ENCODE measurements at places on chromosomes 12 and 14.

- DNase-seq: peak; percentile 46
Observed at GRCh38 chr12:70692681-70693288, 55.6 kb upstream of the PTPRB start.

GRCh38 chr14:74507085-74507484 lies 13.5 kb downstream of the ISCA2 start:
- DNase-seq: no peak

GRCh38 chr14:36315159-36315853 lies 5.1 kb downstream of the MBIP start:
- no peak for DNase-seq

GRCh38 chr14:69573831-69574262 lies 824 bp downstream of the CCDC177 start:
- DNase-seq: peak; percentile 5

GRCh38 chr12:10689146-10689545 lies 15.3 kb upstream of the STYK1 start:
- DNase-seq: no peak

- peak; percentile 62 for DNase-seq
Observed at GRCh38 chr12:98352218-98352811, 163.1 kb upstream of the TMPO start.

GRCh38 chr12:15732341-15733061 lies 56.7 kb downstream of the EPS8 start:
- DNase-seq: peak; percentile 82

- DNase-seq: no peak
Observed at GRCh38 chr12:68203460-68203875, 22.1 kb downstream of the IL26 start.

DNA sequence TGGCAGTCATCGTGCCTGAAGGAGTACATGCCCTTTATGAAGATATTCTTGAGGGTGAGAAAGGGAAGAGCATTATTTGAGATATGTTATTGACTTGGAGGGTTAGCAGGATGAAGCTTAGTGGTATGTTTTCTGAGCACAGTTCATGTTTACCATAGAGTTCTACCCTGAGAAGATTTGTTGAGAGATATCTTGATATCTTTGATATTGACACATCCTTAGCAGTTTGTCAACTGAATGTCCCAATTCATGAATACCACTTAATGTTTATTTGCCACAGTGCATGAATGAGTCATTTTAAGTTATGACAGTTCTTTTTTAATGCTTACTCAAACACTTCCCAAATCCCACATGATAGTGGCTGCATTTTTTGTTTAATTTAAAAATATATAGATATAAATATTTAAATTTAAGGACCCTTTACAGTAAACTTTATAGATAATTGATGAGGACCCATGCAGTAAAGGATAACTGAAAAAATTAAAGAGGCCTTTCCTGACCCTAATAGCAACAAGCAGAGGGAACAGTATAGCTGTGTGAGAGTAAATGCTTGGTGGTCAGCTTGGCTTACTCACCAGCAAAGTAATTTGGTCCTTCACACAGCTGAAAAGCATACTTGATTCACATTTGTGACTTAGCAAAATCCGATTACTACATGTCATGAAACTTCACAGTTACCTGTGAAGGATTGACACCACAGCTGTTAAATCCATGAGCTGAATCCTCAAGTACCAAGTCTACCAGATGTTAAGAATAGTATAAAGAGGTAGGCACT lies 25.8 kb downstream of the SLC39A9 start:
- DNase-seq: peak; percentile 48

- DNase-seq: no peak
Observed at GRCh38 chr14:102471921-102472790, 37.4 kb downstream of the ANKRD9 start.

DNA sequence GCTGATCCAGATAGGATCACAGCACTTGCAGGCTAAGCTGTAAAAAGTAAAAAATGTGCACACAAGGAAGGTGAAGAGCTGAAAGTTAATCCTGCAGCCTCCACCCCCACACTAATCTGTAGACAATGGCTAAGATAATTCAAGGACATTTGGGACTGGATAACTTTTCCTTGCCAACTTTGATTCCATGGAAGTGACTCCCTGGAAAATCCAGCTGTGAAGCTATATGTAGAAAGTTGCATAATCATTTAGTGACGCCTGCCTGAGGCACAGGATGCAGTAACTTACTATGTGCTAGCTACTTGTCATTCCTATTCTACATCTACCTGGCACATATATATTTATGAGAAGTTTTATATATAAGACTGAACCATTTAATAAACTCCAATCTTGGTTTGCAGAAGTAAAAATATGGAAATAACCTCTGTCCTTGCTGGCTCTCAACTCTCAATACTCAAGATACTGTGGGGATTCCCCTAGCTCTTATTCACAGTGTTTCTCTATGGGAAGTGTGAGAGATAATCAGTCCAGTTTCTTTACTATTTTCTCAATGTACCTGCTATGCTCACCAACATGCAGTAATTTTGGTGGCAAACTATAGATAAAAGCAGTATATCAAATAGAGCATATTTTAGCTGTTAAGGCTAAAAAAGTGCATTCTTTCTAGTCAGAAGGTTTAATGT lies 14.8 kb downstream of the LDHB start:
- no peak for DNase-seq

DNA sequence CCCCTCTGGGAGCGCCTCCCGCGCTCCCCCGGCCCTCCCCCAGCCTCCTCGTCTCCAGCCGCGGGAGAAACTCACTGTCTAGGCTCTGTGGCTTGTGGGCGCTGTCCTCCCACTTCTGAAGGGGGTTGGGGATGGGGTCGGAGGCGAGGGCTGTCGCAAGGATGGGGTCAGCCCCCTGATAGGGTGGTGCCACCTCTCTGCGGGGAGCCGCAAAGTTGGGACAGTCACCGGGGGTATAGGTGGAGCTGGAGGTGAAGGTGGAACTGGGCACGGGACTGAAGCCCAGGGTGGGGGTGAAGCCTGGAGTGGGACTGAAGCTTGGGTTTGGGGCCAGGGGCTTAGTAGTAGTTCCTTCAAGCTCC lies 12.2 kb downstream of the TNFRSF1A start:
- DNase-seq: no peak

GRCh38 chr14:43408472-43408871 lies 1098.6 kb downstream of the FSCB start:
- DNase-seq: no peak

DNA sequence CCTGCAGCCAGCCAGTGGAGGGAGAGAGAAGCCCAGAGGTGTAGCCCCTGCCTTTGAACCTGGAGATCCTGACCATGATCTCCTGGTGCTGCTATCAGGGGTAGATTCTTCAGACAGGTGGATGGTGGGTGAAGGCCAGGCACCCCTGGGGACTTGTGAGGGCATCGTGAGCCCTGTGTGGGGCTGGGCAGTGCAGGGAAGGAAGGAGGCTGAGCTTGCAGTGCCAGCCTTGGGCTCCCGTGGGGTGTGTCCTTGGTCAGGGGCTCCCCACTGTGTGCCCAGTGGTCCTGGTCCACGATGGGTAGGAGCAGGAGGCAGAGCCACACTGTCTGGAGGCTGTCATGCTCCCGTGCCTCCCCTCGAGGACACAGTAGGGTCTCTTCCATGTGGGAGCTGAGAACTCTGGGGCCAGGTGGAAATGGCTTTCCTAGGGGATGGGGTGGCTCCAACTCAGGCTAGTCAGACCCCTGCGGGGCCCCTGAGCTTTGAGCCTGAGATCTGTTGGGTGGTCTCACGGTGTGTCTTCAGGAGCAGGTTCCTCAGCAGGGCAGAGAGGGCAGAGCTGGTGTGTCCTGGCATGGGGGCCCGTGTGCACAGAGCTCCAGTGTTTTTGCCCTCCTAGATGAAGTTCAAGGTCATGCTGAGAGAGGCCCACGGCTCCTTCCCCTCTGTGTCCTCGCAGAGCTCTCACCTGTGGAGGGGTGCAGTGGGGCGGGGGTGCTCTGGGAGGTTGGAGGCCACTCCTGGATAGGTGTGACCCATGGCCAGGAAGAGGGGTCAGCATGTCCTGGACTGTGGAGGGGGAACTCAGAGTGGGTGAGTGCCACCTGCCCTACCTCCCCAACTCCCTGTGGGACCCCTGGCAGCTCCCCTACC lies 25.0 kb downstream of the RTL1 start:
- DNase-seq: no peak

DNA sequence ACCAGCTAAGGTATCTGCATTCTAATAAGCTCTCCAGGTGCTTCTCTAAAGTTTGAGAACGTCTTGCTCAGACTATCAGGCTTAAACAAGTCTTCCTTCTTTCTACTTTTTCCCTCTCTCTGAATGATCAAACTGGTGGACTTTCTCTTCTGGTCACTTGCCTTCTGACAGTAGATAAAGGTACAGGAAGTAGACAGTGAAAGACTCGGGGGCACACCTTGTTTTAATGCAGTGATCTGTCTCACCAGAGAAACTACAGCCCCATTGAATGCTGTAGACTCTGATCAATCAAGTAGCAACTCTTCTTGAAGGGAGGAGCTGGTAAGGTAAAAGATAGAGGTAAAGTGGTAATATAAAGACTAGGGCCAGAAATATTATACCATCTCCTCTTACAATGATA lies 48.1 kb upstream of the ATXN7L3B start:
- DNase-seq: no peak

- DNase-seq: peak; percentile 37
Observed at GRCh38 chr14:75249251-75249957, 29.2 kb upstream of the FOS start.

DNA sequence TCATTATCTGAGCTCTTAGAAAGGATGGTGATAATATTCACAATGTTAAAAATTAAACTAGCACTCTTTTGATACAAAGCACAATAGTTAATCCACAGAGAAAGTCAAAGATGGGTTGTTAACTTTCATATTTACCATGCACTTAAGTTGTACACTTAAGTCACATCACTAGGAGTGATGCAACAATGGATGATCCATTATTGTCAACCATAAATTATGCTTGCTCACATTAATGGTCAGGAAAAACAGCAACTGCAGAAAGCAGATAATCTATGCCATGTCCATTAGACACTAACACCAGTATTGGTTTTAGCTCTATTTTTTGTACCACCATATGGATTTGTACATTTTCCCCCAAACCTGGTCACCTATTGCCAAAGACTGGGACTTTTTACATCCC lies 195.5 kb downstream of the FOXA1 start:
- no peak for DNase-seq

DNA sequence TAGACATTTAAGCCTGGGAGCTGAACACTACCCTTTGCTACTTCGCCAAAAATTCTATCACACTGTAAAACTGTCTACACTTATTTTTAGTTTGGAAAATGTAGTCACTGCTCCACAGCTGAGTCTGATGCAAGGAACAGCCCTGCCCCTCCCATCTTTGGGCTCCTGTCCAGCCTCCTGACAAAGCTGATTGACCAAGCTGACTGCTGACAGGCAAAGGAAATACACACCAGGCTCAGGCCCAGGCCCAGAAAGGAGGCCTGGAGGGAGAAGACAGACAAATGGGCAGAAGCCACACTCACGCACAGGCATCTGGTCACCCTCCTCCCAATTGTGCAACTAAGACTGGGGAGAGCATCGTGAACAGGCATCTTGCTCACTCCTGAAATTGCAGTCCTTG lies 55.3 kb downstream of the ISCA2 start:
- no peak for DNase-seq

GRCh38 chr14:92880851-92881250 lies 42.1 kb upstream of the CHGA start:
- peak; percentile 14 for DNase-seq

GRCh38 chr14:102575160-102575845 lies 17.1 kb upstream of the RCOR1 start:
- DNase-seq: no peak

GRCh38 chr14:95140060-95140858 lies 17.1 kb downstream of the DICER1 start:
- DNase-seq: peak; percentile 51

- DNase-seq: no peak
Observed at GRCh38 chr12:106205208-106206069, 42.4 kb downstream of the CKAP4 start.

- no peak for DNase-seq
Observed at GRCh38 chr14:20499108-20499507, 6.2 kb upstream of the RNASE10 start.

- DNase-seq: no peak
Observed at GRCh38 chr14:59882957-59883356, 12.4 kb upstream of the RTN1 start.

DNA sequence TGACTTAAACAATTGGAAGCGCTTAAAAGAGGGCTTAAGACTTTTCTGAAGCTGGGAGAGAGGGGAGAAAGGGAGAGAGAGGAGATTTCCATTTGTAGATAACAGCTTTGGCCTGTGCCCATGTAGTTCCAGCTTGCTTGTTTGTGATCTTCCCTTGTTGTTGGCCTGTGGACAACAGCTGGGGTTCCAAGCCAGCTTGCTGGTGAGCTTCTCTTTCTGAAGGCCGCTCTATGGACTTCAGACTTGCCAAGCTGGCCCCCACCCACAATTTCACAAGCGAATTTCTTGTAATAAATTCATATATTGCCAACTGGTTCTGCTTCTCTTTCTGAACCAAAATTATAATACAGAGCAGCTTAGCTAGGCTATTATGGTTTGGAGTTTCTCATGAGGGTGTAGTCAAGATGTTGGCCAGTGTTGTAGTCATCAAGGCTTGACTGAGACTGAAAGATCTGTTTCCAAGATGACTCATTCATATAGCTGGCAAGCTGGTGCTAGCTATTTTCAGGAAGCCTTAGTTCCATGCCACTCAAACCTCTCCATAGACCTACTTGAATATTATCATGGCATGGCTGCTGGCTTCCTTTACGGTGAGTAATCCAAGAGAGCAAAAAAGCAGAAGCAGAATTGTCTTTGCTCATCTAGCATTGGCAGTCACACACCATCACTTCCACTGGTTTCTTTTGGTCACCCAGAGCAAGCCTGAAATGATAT lies 89.4 kb downstream of the ATP23 start:
- DNase-seq: peak; percentile 7

DNA sequence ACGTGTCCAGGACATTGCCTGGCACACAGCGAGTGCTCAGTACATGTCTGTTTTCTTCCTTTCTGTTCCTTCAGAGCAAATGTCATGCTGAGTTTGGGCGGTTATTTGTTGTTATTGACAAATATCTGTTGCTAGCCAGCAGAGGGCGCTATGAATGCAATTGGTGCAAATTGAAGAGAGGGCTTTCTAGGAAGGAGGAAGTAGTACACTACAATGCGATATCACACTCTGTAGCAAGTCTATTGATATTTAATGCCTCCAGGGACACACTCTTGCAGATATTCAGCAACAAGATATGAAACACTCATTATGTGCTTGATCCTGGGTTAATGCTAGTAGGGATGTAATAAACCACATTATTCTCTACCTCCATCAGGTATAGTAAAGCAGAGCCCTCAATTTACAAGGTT lies 267.3 kb upstream of the SRRM4 start:
- no peak for DNase-seq

DNA sequence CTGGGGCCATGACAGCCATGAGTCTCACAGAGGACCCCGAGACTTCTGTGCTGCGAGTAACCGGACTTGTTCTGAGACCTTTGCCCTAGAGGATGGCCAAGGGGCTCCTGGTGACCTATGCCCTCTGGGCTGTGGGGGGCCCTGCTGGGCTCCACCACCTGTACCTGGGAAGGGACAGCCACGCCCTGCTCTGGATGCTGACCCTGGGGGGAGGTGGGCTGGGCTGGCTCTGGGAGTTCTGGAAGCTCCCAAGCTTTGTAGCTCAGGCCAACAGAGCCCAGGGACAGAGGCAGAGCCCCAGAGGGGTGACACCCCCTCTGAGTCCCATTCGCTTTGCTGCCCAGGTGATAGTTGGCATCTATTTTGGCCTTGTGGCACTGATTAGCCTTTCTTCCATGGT lies 2.1 kb downstream of the DNAJC22 start:
- DNase-seq: no peak
